ENCODE measurements at places on chromosomes 4 and X. TPM values are rescaled to one million over a fixed set of nuclear protein-coding genes. Genes with fewer than 3 reads are reported as not detected.

Gene GUCY1B1
- total RNA-seq: 2.5 TPM

Gene HSFX3
- total RNA-seq: not detected

Gene PNMA3
- total RNA-seq: 9.9 TPM

Gene ARHGAP6
- total RNA-seq: 1.8 TPM

Gene HMX1
- not detected for total RNA-seq

Gene REPS2
- total RNA-seq: 0.74 TPM

DNA sequence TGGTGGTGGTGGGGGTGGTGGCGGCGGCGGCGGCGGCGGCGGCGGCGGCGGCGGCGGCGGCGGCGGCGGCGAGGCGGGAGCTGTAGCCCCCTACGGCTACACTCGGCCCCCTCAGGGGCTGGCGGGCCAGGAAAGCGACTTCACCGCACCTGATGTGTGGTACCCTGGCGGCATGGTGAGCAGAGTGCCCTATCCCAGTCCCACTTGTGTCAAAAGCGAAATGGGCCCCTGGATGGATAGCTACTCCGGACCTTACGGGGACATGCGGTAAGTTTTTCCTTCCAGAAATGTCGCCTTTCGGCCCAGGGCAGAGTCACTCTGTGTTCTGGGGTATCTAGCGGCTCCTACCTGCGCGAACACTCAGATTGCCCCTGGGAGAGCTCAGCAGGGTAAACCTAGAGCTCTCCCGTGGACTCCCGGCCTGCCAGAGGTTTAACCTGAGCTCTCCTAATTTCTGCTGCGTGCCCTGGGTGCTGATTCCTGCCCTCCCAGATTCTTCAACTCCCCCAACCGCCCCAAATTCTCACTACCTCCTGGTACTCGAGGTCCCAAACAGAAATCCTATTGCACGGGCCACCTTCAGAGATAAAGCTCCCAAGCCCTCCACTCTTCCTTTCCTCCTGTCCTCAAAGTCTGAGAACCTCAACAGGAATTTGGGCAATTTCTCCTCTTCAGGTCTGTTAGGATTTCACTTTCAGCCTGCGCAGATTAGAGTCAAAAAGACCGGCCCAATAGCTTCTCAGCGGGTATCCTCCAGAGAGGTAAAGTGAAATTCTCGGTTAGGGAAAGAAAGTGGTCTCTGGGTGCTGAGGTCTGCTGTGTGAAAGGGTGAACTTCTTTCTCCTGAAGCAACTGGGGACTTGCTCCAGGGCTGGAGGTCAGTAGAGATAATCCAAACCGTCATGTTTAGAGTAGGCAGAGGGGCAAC is 2.9 kb downstream of the AR start:
- DNase-seq: no peak

DNA sequence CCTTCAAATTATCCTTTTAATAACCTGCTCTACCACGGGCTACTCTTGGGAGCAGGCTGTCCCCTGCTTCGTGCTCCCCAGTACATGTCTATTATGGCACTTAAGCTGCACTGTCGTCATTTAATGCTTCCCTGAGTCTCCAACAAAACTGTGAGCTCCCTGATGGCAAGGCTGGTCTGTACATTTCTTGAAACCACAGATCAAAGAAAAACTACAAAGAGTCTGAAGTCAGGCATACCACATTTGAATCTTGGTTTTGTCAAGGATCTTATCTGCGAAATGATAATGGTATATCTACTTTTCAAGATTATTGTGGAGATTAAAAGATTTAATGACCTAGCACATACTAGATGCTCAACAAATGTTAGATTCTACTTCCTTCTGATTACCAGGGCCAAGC is 45.7 kb downstream of the MAML3 start:
- no peak for DNase-seq

GRCh38 chrX:134679644-134680043 is 21.4 kb upstream of the PLAC1 start:
- DNase-seq: no peak

- DNase-seq: no peak
Observed at GRCh38 chr4:91525621-91526020, 778.1 kb upstream of the GRID2 start.

- no peak for DNase-seq
Observed at GRCh38 chr4:85402371-85402770, 72.6 kb upstream of the ARHGAP24 start.

GRCh38 chr4:153156721-153157120 is 47.5 kb upstream of the TRIM2 start:
- DNase-seq: no peak

- DNase-seq: no peak
Observed at GRCh38 chrX:40700640-40701342, 34.6 kb downstream of the MED14 start.

- DNase-seq: no peak
Observed at GRCh38 chrX:17161991-17162390, 213.0 kb upstream of the NHS start.

- no peak for DNase-seq
Observed at GRCh38 chr4:138341739-138342415, 99.7 kb upstream of the SLC7A11 start.

GRCh38 chrX:73930300-73930699 is 367.3 kb downstream of the CHIC1 start:
- DNase-seq: no peak

- no peak for DNase-seq
Observed at GRCh38 chrX:36898301-36898700, 109.9 kb upstream of the FAM47C start.

DNA sequence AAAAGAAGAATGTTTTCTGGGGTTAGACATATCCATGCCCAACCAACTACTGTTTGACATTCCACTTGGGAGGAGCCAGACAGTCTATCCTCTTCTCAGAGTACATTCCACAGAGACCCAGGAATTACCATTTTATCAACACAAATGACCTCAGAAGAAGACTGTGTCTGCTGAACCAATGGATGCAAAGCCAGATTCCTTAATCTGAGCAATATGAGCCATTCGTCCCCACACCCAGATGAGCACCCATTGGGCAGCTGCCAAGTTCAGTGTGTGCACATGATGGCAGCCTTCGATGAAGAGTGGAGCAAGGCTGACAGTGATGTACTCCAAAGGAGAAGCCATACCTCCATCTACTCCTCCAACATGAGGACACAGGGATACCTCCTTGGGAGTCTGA is 111.3 kb downstream of the ZNF674 start:
- no peak for DNase-seq

GRCh38 chrX:53831662-53832635 is 145.4 kb upstream of the HUWE1 start:
- DNase-seq: peak; percentile 44
